Astrocyte of the cerebellum (primary cell): ENCODE measurements at places on chromosomes 12 and 14.

DNA sequence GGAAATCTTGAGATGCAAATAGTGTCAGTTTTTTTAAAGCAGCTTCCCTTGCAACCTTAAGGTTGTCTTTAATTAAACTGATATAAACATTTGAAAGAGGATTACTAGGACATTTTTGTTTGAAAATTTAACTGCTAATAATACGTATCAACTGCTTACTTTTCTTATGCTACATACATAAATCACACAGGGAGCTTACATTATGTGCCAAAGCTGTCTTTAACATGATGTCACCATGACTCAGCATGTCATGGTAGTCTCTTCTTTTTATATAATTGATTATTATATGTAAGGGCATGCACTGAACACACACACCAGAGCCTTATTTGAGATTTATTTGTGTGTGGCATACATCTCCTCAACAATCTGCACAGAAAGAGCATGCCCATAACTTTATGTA is 63.0 kb upstream of the PTHLH start:
- DNase-seq: no peak

GRCh38 chr12:53981634-53982565 is 3.0 kb upstream of the HOXC10 start:
- no peak for DNase-seq

DNA sequence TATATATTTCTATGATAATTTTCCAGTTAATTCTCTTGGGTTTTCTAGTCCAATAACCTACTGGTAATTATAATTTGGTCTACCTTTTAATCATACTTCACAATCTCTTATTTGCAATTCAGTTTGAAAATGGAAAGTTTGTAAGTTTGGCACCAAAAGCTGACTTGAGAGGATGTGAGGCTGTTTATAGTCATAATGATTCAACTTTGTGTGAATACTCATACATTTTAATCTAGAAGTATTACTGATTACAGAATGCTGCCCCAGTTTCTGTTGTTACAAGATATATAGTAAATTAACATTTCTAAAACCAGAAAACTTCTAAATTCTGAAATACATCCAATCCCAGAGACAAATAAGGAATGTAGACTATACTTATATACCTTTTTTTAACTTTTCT is 158.2 kb downstream of the SLC38A4 start:
- no peak for DNase-seq

- no peak for DNase-seq
Observed at GRCh38 chr12:76536546-76536945, 23.0 kb downstream of the OSBPL8 start.

DNA sequence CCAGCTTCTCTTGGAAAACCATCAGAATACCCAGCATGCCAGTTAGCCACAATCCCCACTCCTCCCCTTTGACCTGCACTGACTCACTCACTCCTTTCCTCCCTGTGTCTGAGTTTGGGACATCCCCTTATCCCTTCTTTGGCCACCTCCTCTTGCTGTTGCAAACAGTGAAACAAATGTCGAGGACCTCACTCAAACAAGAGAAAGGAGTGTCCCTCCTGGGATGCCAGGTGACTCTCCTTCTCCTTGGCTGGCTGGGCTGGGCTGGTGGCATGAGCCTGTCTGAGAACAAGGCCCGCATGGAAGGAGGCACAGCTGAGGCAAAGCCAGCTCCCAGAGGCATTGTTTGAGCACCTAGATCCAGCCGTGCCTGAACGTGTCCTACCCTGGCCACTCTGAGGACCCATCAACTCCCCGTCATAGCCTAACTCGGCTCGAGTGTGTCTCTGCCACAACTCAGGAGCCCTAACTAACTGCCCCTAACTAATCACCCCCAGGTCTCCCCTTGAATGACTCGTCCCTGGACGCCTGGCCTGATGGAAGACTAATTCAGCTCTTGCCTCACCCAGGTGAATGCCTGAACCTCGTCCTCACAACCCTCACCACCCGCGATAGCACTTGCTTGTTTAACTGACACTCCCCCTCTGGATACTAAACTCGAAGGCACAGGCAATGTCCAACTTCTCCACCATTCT is 43.0 kb downstream of the NCOR2 start:
- no peak for DNase-seq

- no peak for DNase-seq
Observed at GRCh38 chr14:54186821-54187763, 209.7 kb upstream of the CDKN3 start.

DNA sequence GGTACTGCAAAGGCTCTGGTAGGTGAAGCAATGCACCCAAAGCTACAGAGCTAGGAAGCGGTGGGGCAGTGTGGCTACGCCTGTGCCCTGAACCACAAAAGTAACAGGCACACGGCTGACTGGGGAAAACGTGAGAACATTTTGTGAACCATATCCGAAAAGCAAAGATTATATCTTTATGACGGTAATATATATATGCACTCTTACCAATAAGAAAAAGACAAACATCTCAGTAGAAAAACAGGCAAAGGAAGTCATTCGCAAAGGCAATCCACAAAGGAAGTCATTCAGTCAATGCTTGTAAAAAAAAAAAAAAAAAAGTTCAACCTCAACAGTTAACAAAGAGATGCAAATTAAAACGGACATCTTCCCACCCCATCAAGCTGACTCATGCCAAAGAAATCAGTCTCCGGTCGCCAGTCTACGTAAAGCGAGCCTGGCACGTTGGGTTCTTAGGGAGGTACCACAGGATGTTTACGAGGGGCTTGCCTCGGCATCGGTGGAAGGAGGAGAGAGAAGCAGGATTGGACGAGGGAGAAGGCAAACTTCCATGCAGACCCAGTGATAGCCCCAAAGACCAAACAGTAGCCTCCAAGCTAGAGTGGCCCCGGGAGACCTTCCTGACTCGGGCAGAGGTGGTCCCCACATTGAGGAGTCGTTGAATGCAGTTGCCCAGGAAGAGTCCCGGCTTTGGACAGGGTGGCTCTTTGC is 39.4 kb upstream of the PPP2R5C start:
- DNase-seq: peak; percentile 5

- no peak for DNase-seq
Observed at GRCh38 chr14:55579724-55580469, at the start of gene KTN1. TSS of gene KTN1 (plus strand) at chr14:55580207. CDS start at chr14:55612049, 31,842 bp downstream.

GRCh38 chr12:113428482-113428881 is 6.3 kb downstream of the SDSL start:
- DNase-seq: no peak

- no peak for DNase-seq
Observed at GRCh38 chr14:68748691-68749090, 44.2 kb downstream of the ZFP36L1 start.

DNA sequence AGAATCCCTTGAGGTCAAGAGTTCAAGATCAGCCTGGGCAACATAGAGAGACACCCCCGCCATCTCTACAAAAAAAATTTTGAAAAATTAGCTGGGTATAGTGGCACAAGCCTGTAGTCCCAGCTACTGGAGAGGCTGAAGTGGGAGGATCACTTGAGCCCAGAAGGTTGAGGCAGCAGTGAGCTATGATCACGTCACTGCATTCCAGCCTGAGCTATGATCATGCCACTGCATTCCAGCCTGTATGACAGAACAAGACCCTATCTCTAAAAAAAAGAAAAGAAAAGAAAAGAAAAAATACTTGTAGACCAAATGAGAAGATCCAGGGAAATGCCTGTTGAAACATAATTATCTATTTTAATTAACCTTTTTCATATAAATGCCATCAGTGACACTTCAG is 93.8 kb upstream of the MDM1 start:
- no peak for DNase-seq

DNA sequence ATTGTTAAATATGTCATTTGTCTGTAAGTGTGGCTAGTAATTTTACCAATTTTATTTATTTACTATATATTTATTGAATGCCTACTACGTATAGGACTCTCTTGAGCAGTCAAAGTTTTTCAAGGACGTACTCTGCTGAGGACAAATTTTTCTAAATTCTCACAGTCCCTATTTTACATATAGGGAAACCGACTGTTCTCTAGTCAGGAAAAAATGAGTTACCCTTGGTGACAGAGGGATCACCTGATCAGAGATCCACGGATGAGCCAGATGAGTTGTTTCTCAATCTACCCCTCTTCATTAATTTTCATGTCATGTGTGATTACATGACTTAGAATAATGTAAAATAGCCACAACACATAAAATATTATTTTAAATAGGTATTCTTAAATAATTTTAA is 96.2 kb upstream of the SLC38A2 start:
- no peak for DNase-seq

DNA sequence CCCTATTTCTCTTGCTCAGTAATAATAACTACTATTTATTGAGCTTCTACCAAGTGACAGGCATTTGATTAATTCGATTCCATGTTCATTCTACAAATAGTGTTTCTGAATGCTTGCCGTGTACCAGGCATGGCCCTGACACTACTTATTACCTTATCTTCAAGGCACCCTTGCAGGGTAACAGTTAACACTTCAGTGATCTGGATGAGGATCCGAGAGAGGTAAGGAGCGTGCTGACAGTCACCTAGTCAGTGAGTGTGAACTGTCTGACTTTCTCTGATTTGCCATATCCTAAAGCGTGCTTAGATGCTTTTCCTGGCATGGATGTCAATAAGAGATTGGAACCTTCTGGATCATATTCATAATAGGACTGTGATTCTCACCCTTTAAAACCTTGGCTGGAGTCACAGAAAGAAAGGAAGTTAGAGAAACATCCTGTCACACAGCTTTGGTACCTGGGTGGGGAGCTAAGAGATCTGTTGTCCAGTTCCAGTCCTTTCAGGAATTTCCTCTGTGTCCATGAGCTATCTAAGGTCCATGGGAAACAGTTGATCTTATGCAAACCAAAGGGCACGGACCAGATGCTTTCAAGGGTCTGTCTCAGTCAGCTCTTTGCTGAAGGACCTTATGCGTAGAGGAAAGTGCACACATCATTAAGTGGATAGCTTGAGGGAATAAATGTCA is 54.8 kb downstream of the PPFIBP1 start:
- no peak for DNase-seq

GRCh38 chr12:51821440-51822260 is 26.9 kb downstream of the FIGNL2 start:
- no peak for DNase-seq

GRCh38 chr12:10936506-10936905 is 2.6 kb downstream of the TAS2R14 start:
- no peak for DNase-seq

GRCh38 chr14:20698018-20698329 is 9.4 kb downstream of the ANG start:
- no peak for DNase-seq

DNA sequence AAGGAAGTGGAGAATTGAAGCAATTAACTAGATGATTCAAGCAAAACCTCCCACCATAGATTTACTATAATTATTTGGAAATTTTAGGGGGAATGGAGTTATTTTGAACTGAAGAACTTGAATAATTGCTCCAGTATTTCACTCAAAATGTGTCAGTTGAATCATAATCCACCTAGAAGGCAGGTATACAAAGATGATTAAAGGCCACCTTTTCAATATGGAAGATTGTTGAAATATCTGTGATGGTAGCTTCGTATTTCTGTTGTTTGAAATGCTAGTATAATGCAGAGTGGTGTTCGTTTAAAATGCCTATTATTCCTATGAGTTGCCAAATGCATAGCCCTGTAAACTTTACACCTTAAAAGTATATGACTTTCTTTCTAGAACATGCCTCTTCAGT is 3.1 kb downstream of the HMGA2 start:
- DNase-seq: no peak

- DNase-seq: peak; percentile 70
Observed at GRCh38 chr12:87142342-87142741, 886.2 kb upstream of the MGAT4C start.

GRCh38 chr14:86321151-86321550 is 791.2 kb downstream of the FLRT2 start:
- no peak for DNase-seq

- DNase-seq: no peak
Observed at GRCh38 chr14:21220874-21221477, 48.3 kb downstream of the HNRNPC start.

DNA sequence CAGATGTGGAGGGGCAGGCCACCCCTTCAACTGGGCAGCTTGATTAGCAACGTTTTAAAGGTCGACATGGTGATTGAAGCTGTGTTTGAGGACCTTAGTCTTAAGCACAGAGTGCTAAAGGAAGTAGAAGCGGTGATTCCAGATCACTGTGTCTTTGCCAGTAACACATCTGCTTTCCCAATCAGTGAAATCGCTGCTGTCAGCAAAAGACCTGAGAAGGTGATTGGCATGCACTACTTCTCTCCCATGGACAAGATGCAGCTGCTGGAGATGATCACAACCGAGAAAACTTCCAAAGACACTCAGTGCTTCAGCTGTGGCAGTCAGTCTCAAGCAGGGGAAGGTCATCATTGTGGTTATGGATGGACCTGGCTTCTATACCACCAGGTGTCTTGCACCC is 23.9 kb upstream of the AICDA start:
- no peak for DNase-seq

- DNase-seq: no peak
Observed at GRCh38 chr14:65001723-65002122, 15.0 kb downstream of the FNTB start.

GRCh38 chr12:110798461-110798860 is 48.3 kb upstream of the CCDC63 start:
- DNase-seq: no peak

DNA sequence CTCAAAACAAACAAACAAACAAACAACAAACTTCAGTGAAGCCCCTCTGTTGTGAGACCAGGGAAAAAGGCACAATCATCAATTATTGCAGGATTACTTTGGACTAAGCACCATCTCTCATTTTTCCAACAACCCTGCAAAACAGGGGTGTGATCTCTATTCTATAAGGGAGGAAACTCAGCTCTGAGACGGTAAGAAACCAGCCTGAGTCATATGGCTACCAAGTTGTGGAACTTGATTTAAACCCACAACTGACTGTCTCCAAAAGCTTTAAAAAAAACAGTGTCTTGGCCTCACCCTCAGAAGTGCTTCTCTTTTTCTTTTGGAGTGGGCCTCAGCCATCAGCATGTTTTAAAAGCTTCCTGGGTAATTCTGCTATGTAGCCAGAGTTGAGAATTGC is 49.8 kb downstream of the RIN3 start:
- DNase-seq: no peak
